ENCODE measurements at places on chromosomes 5 and 9.

- DNase-seq: peak; percentile 19
These were observed 115.9 kb downstream of the RGS3 start for GRCh38 chr9:113579283-113580040.

- DNase-seq: peak; percentile 43
These were observed 18.7 kb downstream of the HSD17B4 start for GRCh38 chr5:119470851-119471451.

GRCh38 chr5:95892784-95893354 is 68.8 kb downstream of the ELL2 start:
- DNase-seq: peak; percentile 46

DNA sequence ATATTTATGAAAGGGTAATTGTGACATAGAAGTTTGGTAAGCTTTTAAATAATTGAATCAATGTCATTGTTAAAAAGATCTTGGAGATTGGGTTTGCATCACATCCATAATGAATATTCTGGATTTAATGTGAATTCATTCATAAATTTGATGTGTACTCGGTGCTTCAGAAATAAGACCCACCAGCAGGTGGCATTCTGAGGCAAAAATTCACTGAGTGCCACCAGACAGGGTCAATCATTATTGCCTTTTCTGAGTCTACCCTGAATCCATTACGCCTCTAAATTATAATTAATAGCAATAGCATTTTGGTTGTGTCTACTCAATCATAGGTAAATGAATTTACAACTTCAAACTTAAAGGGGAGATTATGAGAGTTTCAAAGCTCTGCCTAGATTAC is 1.0 kb downstream of the TRPC7 start:
- peak; percentile 7 for DNase-seq

- DNase-seq: peak; percentile 42
These were observed 181.1 kb upstream of the SPEF2 start for GRCh38 chr5:35436400-35437057.

GRCh38 chr5:137248527-137248926 is 250.6 kb downstream of the SPOCK1 start:
- DNase-seq: peak; percentile 12

GRCh38 chr9:16221822-16222547 is 648.5 kb downstream of the BNC2 start:
- no peak for DNase-seq

- no peak for DNase-seq
These were observed 193.8 kb downstream of the C9orf50 start for GRCh38 chr9:129427149-129427548.

DNA sequence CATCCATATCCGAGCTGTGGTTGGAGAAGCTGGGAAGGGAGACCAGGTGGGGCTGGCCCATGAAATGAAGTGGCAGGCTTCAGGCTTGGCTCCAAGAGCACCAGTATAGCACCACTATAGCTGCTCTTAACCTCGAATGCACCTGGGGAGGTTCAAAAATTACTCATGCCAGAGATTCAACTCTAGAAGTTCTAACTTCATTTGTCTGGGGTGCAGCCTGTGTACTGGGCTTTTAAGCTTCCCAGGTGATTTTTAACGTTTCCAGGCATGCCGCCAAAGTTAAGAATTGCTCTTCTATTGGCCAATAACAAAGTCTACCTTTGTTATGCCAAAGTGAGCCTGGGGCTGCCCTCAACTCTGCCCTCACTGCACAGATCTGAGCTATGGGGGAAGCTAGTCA is 458 bp downstream of the PRSS3 start:
- no peak for DNase-seq

GRCh38 chr5:133117912-133118445 is 66.2 kb downstream of the HSPA4 start:
- DNase-seq: no peak

DNA sequence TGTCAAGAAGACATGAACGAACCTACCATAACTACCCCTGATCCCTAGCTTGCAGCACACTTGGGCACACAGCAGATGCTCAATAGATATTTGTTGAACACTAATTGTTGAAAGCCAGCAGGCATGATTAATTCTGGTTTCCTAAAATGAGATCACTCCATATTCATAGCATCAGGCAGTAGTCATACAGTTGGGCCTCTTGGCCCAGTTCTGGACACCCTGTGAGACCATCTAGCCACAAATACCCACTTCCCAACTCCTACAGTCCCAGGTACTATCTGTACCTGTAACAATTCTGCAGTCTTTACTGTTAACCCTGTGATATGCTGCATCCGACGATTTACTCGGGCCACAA is 24.2 kb downstream of the P4HA2 start:
- no peak for DNase-seq

DNA sequence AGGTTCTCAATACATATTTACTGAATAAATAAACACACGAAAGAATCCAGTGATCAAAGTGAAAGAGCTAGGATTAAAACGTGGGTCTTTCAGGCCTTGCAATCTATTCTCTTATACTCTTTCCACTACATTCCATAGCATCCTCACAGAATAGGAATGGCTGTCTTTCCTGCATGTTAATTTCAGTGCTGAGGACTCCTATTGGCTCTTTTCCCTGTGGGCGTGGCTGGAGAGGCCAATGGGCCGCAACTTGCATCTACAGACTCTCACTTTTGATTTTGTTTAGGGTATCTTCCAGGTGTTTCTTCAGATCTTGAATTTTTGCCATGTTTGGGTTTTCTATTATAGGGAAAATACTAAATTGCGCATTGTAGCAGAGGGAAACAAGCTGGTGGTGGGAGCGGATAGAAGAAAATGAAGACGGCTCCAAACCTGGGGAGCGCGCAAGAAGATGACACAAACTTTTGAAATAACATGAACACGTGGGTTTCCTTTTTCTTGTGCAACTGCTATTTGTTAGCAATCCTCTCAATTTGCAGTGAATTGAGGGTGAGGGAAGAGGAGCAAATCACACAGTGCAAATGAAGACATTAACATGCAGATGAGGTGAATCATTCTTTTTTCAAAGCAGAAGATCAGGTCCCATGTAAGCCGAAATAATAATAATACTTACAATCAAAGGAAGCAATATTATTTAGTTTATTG is 93.9 kb downstream of the GCNT1 start:
- no peak for DNase-seq

DNA sequence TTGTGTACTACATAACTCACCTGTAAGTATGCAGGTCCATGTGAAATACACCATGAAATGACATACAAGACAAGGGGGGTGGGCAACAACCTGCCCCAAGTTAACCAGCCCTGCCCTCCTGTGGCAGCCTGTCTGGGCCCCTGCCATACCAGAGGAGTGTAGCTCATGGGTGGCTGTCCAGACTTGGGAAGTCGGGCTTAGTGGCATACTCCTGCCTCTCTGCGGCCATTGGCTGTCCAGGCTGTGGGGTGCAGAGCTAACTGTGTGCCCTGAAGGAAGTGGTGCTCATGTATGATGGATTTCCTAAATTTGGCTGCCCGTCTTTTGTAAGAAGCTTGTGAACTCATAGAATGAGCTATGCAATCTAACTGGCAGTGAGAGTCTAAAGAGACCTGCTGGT is 47.0 kb downstream of the GPR107 start:
- no peak for DNase-seq

DNA sequence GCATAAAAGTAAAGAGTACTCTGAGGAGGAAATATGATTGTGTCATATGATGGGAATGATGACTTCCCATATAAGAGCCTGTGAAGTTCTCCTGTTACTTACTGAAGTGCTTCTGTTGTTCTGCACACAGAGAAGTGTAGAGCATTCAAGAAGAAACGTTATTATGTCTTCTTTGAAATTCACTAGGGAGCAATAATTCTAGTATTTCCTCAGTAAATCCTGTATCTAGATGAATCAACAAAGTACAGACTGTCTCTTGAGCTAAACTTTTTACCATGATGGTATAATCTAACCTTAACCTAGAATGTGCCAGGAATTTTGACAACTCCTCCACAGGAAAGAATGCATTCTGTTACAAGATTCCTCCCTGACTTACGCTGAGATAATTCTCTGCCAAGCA is 18.9 kb upstream of the GHR start:
- DNase-seq: no peak

- DNase-seq: no peak
These were observed 59.6 kb upstream of the LIFR start for GRCh38 chr5:38615981-38616451.

DNA sequence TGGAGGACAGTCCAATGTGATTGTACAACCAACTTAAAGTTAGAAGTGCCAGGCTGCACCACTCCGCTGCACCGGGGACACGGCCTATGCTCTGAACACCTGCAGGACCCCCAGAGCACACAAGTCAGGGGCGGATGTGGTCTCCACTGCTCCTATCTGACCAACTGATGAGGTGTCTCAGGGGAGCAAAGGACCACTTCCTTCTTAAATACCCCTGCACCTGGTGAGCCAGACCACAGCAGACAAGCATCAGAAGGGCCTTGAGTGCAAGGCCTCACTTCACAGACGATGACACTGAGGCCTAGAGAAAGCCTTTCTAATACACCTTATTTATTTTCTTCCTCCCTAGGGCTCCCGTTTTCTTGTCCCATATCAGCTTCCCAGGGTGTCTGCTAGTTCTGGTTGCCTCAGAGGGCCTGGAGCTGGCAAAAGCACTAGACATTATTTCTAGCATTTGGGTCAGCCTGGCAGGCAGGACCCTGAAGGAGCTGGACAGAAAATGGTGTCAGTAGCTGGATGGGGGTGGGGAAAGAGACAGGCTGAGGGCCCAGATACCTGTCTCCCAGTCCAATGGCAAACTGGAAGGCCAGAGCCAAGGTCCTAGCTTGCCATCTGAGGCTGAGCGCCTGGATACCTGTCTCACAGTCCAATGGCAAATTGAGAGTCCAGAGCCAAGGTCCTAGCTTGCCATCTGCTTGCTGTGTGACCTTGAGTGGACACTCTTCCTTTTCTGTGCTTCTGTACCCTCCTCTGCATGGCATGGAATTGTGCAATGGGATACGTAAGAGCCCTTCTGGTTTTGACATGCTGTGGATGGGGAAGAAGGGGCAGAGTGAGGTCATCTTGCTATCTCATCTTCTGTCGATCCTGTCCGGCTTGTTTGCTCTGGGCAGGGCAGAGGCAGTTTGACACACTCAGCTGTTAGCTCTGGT is 9.0 kb downstream of the CCDC69 start:
- no peak for DNase-seq

- no peak for DNase-seq
These were observed 1497.9 kb downstream of the MAT2B start for GRCh38 chr5:165003283-165003682.

DNA sequence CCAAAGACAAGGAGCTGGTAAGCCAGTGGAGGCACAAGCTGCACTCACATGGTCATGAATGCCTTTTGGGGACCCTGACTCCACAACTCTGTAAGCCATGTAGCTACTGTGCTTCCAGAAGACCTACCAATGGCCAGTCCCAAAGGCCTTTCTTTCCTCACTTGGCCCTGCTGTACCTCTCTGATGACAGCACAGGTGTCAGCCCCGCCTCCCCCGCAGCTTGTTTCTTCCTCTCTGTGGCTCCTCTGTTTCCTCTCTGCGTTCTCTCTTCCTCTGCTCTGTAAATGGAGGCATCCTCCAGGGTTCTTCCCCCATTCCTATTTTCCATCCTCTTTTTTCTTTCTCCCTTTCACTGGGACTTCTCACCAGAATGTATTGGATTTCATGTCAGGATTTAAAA is 26.7 kb downstream of the SH3TC2 start:
- DNase-seq: no peak

DNA sequence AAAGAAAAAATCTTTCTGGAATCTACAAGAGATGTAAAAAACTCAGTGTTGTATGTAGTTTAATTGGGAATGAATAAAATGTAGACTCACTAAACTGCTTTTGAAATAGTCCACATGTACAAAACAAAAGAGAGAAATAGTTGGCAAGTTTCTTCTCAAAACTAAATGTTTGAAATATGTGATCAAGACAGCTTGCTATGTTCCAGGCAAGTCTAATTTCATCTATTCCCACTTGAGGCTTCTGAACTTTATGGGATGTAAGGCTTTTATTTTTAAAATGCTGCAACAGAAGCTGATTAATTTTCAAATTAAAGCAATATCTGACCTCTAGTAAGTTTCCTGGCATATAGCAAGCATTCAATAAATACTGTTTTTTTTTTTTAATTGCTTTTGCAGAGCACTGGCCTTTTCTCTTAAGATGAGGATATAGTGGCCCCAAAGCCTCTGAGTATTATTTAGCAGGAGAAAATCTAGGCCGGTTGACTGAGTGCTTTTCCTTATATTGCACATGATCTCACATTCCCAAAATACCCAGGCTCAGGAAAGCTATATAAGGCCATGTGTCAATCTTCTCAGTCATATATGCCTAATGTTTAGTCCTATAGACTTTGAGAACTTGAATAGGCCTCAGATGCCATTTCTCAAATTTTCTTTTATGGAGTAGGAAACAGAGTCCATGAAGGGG is 183.2 kb downstream of the NTRK2 start:
- no peak for DNase-seq

- DNase-seq: peak; percentile 12
These were observed 341 bp downstream of the MXD3 start for GRCh38 chr5:177311392-177311722.

- DNase-seq: no peak
These were observed at the start of gene PTGS1 for GRCh38 chr9:122370869-122371755. Gene PTGS1, plus strand, starts transcription at chr9:122371024. Its CDS starts 61 bp downstream, at chr9:122371085.

GRCh38 chr9:4973246-4973645 is 11.8 kb upstream of the JAK2 start:
- DNase-seq: no peak

- no peak for DNase-seq
These were observed 40.2 kb upstream of the RANBP6 start for GRCh38 chr9:6055666-6056065.

DNA sequence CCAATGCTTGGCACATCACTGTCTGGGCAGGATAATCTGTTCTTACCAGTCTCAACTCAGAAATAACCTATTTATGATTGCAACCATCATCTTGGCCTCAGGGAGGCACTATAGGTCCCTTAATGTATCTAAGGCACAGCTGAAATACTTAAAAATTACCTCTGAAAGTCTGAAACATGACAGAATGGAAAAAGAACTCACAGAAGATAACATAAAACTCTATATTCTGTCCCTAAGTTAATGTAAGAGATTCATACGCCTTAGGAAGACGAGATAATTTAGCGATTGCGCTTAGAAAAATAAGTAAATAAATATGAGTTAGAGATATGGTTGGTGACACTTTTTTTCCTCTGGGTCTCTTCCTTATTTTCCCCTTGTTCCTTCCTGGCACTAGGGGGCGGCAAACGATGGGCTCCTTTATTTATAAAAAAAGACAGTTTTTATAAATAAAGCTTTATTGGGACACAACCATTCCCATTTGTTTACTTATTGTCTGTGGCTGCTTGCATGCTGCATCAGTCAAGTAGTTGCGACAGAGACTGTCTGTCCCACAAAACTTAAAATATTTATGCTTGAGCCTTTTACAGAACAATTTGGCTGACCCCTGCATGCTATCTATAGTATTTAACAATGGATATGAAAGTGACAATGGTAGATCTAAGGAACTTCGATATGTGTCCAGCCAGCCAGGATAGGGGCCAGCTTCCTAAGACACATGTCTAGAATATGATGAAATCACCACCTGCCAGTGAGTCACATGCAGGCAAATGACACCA is 79.6 kb downstream of the PDE4D start:
- peak; percentile 67 for DNase-seq

Data from ACHN (cell line).